ENCODE measurements at places on chromosomes 1 and 21.

DNA sequence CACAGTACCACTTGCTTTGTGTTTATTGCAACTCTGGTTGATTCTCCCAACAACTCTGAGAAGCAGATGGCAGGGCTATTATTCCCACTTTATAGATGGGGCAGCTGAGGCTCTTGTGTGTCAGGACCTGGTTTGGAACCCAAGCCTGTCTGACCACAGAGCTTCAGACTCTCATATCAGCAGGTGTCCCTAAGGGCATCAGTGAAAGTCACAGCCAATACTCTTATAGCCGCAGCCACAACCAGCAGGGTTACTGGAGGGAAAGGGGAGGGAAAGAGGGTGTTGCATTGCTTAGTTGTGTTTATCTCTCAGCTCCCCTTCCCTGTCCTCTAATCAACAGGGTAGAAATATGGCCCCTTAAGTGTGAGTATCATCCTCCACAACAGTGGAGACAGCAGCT, 304.0 kb downstream of the RRAGC start:
- no peak for DNase-seq

DNA sequence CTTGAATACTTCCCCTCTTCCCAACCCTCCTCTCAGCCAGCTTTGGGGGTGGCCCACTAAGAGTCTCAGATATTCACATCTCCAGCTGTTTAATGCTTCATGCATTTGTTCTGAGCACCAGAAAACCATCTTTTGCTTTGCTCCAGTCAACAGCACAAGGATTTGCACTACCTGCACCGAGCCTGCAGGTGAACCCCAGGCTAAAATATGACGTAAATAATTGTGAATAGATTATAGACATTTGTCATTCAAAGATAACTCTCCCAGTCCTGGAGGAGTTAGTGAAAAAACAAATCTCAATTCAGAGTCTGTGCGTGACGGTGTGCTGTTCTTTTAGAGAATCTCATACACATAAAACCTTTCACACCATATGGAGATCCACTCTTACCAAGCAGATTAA, 7.4 kb downstream of the CD247 start:
- no peak for DNase-seq

DNA sequence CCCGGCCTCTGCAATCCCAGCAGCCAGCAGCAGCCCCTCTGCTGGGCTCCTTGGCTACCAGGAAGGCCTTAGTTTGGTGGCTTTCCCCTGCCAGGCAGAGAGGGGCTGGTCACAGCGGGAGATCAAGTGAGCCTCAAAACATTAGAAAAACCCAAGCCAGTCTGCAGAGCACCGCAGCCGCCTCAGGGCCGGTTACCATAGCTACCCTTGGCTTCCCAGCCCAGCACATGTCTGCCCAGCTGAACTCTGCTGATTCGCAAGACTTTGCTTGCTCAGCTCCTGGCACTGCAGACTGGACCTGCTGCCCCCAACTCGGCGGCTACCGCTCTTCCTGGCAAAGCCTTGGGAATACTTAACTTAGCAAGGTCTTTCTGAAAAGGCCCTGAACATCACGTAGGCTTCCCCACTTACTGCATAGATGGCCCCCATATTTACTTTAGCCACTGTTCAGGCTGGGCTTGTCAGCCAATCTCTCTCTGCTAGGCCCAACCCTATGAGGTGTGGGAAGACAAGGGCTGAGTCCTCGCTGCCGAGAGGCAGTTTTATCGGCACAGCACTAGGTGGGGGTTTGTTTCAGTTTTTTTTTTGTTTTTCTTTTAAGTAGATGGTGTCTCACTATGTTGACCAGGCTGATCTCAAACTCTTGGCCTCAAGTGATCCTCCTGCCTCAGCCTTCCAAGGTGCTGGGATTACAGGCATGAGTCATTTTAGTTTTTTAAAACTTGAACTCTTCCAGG, 28.6 kb upstream of the PLEKHG5 start:
- DNase-seq: no peak

DNA sequence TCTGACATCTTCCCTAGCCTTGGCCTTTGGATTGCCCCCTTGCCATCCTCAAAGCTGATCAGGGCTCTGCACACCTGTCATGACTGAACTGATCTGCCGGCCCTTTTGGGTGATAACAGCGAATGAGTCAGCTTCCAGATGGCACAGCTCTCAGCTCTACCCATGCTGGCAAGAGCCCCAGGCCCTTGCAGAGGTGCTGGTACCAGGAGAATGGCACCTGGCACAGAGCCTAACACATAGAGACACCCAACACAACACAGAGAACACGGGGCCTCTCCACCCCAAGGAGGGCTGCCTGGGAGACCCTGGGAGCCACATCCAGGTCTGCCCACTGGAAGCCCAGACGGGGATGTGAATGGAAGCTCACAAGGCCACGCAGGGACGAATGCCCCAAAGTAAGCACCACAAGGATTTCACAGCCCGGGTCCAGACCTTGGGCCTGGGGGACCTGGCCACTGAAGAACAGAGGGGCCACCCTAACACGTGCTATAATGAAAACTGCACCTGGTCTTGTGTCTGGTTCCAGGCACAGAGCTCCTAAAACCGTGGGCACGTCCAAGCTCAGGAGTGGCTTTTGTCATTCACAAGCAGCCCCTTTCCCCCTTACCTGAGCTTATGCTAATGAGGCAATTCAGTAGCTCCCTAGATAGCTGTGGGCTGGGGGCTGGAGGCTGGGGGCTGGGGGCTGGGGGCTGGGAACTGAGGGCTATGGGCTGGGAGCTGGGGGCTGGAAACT, 160.5 kb downstream of the NPHP4 start:
- no peak for DNase-seq

DNA sequence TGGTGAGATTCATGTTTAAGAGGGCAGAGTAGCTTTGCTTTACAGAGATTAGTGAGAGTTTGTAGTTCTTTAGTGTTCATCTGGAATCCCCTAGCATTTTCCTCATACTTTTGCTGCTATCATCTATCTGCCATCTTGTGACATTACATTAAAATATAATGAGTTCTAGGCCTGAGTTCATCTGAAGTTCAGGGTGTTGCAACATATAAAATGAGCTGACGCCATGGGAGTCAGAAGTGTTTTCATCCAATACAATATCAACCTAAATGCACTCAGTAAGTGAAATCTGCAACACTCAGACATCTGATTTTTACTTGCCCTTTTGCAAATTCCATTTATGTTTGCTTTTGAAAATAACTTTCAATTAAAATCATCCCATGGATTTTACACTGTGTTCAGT, 153.8 kb downstream of the NTNG1 start:
- DNase-seq: no peak

All from activated T-cell treated with anti-CD3 and anti-CD28 coated beads for 48 hours (primary cell).